Lower lobe of right lung (tissue), 2 donors: ENCODE measurements at places on chromosomes 16 and 17.

DNA sequence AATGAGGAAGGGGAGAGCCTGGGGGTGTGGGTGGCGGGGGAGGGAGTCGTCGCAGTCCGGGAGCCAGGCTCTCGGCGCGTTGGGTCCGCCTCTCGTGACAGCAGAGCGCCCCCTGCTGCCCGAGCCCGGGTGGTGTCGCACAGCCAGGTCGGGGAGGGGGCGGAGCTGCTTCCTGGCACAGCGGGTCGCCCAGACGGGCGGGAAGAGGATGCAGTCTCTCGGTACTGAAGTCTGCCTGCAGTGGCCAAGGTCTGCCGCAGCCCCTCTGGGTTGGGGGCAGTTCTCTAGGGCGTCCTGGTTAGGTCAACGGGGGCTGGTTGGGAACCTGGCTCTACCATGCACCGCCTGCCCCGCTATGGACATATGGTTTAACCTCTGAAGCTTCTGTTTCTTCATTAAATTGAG is 38.2 kb upstream of the CCDC182 start:
- DNase-seq = peak; percentile 81

- DNase-seq = no peak
These were observed 7.2 kb downstream of the SLC16A5 start for GRCh38 chr17:75094871-75095399.

- peak; percentile 66 for DNase-seq
These were observed 74.0 kb downstream of the N4BP1 start for GRCh38 chr16:48535831-48536613.

DNA sequence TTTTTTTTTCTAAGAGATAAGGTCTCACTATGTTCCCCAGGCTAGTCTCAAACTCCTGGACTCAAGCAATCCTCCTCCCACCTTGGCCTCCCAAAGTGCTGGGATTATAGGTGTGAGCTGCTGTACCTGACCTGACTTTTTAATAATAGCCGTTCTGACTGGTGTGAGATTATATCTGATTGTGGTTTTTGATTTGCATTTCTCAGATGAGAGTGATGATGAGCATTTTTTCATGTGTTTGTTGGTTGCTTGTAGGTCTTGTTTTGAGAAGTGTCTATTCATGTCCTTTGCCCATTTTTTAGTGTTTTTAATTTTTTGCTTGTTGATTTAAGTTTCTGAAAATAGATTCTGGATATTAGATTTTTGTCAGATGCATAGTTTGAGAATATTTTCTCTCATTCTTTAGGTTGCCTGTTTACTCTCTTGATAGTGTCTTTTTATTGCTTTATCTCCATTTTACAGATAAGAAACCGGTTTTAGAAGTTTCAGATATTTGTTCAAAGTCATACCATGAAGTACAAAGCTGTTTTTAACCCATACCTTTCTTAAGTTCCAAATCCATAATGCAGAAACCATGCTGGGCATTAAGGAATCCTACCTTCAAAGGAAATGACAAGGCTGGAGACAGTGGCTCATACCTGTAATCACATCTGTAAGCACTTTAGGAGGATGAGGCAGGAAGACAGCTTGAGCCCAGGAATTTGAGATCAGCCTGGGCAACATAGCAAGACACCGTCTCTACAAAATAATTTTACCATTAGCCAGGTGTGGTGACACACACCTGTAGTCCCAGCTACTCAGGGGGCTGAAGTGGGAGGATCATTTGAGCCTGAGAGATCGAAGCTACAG is 168.4 kb upstream of the TBX2 start:
- no peak for DNase-seq
